ENCODE measurements at places on chromosomes 7 and 10. TPM values are rescaled to one million over a fixed set of nuclear protein-coding genes. Genes with fewer than 3 reads are reported as not detected.

MARCHF5 gene
- 31.7 TPM for total RNA-seq

ANKRD61 gene
- total RNA-seq = 0.45 TPM

- DNase-seq = no peak
Measured at GRCh38 chr10:95559896-95560277, 1.3 kb downstream of the SORBS1 start.

DNA sequence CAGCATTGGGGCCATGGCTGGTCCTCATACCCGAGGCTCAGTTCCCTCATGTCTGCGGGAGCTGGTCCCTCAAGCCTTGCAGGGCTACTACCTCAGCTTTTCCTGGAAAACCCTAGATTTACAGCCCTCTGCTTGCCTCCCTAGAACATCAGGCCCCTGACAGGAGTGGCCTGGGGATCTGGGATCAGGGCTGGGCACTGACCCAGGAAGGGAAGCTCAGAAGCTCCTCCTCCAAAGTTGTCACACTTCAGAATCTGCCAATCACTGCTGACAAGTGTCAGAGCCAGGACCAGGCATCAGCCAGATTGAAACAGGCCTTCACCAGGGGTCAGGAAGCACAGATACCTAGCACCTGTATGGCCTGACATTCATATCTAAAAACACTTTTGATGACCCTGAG, 115.2 kb downstream of the GRID1 start:
- no peak for DNase-seq

GRCh38 chr7:34655384-34655783, 2.6 kb upstream of the NPSR1 start:
- DNase-seq = no peak

DNA sequence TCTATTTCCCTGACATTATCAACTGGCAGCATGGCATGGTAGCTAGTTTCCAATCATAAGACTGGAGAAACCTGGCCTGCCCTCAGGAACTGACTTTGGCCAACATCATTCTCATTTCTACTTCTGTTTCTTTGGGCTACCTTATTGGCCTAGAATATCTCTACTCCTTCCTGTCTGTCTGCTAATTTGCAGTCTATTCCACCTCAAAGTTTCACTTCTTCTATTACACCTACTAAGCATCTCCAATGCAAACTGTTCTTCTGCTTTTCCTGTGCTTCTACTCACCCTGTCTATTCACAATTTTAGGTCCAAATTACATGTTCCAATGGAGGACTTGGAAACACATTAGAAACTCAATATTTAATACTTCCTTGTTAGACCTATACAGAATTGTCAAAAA, 65.6 kb downstream of the ZNF503 start:
- DNase-seq = no peak

GRCh38 chr7:36690514-36691187, 33.6 kb downstream of the AOAH start:
- no peak for DNase-seq

- DNase-seq = no peak
Measured at GRCh38 chr10:118918587-118918986, 110.9 kb upstream of the NANOS1 start.
